ENCODE measurements at places on chromosomes 11 and 22.

- no peak for DNase-seq
Observed at GRCh38 chr11:19225581-19225980, 15.2 kb downstream of the E2F8 start.

DNA sequence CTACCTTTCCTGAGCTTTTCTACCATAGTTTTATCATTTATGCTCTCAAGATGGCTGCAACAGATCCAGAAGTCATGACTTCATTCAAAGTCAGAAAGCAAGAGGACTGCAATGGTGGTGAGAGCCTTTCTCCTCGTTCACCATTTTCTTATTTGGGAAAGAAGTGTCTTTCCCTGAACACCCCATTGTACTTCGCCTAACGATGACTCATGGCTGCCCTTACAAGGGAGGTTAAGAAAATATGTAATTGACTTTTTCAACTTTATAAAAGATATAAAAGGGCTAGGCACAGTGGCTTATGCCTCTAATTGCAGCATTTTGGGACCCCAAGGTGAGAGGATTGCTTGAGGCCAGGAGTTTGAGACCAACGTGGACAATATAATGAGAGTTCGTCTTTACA lies 541.7 kb downstream of the METTL15 start:
- no peak for DNase-seq

DNA sequence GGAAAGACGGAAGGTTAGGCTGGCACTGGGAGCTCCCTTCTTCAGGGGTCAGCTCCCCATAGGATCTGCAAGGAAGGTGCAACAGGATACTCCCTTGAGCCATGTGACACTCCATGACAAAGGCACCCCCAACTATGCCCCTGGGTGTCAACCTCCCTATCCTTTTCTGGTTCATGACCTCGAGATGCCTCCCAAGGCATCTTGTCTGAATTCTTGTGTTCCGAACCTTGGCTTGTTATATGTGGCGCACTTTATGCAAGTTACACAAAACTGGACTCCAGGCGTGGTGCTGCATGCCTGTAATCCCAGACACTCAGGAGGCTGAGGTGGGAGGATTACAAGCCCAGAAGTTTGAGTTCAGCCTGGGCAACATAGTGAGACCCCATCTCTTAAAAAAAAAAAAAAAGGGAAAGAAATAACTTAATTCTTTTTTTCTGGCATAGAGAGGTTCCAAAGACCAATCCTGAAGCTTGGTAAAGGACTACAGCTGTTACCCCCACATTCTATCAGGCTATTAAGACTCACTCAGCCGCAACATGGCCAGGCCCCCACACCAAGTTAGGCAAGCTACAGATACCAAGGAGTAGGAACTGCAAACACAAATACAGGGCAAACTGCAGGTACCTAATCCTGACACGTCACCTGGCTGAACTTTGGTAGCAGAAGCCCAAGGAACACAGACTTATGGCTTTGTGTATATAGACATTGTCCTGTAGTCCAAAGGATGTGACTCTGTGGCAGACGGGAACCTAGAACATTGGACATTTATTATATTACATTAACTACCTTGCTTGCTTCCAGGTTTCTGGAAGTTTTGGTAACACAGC lies 1.4 kb downstream of the C11orf24 start:
- no peak for DNase-seq

- DNase-seq, result no peak
Observed at GRCh38 chr22:27124351-27124966, 467.1 kb downstream of the MIAT start.

GRCh38 chr11:125397421-125397820 lies 98.6 kb downstream of the FEZ1 start:
- DNase-seq, result no peak

DNA sequence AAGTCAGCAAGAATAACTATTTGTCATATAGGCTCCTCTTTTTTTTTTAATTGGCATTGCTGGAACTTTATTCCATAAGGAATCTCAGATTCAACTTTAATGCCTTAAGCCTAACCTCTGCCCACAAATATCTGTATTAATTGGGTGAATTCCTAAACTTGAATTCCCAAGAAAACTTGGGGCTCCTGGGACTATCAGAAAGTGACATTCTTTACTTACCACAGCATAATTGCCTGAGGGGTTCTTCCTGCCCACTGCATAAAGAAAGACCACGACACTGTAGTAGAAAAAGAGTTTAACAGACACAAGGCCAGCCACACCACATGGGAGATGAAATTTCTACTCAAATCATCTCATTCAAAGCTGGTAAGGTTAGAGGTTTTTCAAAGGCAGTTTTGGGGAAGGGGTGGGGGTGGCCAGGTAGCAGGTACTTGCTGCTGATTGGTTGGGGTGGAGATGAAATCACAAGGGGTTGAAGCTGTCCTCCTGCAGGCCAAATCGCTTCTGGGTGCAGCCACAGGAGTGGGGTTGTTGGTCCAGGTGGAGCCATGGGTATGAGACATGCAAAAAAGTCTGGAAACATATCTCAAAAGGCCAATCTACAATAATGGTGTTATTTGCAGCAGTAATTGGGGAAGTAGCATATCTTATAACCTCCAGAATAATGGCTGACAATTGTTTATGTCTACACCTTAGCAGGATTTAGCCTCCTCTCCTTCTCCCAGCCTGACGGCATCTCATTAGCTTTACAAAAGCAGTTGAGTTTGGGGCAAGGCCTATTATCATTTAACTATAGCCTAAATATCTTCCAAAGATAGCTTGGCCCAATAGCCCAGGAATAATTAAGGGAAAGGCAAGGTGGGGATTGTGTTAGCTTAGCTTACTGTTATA lies 4.8 kb upstream of the NLRP10 start:
- DNase-seq, result no peak

DNA sequence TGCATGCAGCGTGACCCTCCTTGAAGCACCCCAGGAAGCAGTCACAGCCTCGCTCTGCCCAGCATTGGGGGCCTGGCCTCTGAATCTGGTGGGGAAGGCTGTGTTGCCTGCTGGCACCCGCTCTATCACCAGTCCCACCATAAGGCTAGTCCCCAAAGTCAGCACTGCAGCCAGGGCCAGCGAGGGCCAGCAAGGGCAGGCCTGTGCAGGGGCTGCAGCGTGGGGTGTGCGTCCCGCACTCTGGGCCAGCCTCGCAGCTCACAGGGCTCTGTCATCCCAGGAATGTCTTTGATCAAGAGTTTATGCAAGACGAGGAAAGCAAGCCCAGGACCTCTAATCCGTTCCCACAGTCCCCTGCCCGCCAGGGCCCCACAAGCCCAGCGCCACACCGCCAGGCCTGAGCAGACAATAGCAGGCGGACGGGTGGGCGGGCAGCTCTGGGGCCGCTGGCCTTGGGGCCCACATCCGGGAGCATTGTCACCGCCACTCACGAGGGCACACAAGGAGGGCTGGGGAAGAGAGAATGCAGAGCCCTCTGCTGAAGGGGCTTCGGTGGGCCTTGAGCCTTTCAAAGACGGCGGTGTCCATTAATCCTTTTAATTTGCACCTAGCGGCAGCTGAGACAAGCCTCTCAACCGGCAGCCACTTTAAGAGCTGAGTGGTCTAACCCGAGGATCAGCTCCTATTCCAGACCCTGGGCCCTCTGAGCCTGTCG lies 17.1 kb downstream of the LTO1 start:
- DNase-seq, result no peak

- no peak for DNase-seq
Observed at GRCh38 chr11:114154271-114155047, 94.9 kb downstream of the ZBTB16 start.
